ENCODE measurements at places on chromosomes 1 and 21.
A peak's percentile ranks its signal among the peaks of the same experiment; 100 is the strongest.

DNA sequence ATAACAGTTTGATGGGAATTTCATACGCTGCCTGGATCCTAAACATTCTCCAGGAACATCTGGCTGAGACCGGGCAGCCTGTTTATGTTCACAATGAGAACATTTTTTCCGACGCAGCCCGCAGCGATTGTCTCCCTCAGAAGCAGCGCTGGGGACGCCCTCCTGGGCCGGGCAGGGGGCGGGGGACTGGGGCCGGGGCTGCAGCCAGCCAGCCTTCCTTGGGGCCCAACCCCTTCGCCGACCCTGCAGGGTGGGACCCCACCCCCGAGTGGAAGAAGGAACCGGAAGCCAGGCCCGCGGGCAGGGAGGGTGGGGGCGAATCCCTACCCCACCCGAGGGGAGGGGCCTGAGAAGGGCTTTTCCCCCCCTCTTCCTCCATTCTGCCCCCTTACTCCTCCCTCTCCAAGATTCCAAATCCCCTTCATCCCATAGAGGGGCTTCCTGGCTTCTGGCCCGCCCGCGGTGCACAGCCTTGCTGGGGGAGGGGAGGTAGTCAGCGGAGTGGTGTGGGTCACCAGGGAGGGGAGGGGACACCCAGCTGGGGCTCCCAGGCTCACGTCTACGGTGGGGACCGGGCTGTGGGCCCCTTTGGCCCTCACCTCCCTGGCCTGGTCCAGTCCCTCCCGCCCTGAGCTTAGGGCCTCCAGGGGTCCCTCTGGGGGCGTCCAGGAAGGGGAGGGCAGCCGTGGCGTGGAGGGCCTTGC lies 60.6 kb downstream of the WNT9A start:
- DNase-seq, result peak; percentile 87

- peak; percentile 73 for DNase-seq
Observed at GRCh38 chr1:203306965-203307541, 1.7 kb downstream of the BTG2 start.

DNA sequence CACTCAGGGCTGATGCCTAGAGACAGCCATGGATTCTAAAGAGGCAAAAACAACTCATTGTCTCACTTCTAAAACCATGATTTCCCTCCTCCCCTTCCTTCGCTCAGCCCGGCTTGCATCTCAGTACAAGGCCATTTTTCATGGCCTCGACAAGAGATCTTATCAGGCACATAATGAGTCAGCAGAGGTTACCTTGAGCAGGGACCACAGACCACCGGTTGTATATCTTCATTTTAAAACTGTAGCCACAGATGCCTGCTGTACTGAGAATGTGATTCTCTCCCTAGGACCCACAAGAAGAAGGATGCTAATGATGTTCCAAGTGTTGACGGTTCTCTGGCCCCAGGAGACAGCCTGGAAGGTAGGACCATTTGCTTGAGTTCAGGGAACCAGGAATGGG lies 331.9 kb downstream of the AJAP1 start:
- no peak for DNase-seq

DNA sequence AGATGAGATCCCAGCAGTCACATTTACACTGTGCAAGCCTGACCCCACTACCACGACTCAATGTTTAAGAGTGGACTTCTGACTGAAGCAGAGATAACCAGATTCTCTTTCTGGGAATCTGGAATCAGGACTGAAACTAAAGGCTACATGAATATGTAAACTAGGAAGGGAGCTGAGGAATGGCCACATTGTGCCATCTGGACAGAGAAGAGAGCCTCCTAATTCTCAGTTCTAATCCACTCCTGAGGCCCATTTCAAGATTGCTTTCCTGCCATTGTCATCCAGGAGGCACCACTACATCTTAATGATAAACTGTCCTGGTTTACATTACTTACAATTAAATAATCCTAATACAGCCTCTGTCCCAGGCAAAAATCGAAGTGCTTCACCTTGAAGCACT lies 6.5 kb downstream of the PAXBP1 start:
- no peak for DNase-seq

GRCh38 chr1:150010393-150011115 lies at the start of gene OTUD7B:
OTUD7B (minus strand) TSS chr1:150010726; CDS start chr1:149977510, 33,216 bp downstream.
- peak; percentile 92 for DNase-seq

DNA sequence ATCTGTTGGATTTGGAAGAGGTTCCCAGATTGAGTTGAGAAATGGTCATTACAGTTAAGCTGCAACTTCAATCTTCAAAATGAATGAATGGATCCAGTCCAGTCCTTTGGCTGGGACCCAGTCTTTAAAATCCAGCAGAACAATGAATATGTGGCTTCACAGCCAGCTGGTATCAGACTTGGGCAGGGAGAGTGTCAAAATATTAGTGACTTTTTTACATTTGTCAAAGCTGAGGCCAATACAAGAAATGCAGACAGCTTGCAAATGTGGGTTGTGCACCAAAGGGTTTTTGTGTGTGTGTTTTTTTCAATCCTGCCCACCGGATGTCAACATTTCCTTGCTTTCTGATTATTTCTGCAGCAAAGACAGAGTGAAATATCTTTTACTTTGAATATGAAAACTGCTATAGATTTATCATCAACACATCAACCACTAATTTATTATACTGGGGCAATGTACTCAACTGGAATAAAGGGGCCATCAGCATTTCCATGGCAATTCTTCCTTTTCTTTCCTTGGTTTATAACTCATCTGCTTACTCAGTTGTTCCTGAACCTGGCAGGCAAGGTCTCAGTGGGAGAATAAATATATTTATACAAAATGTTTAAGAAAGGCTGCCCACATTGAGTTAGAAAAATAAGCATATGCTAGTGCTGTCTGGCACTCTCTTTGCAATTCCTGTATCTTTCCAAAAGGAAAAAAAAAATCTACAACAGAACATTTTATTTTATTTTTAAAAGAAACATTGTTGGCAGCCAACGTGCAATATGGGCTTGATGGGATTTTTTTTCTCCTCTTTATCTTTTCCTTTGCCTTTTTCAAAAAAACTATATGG lies 491.6 kb upstream of the C1orf87 start:
- no peak for DNase-seq

GRCh38 chr1:235935235-235936225 lies 68.8 kb upstream of the LYST start:
- peak; percentile 73 for DNase-seq

Data from sciatic nerve (tissue), 2 donors.